ENCODE measurements at places on chromosomes 6 and 20.

- peak; percentile 35 for DNase-seq
These were observed 66.6 kb upstream of the CTNNBL1 start for GRCh38 chr20:37627060-37627766.

GRCh38 chr6:40302856-40303454 lies 284.2 kb downstream of the LRFN2 start:
- no peak for DNase-seq

DNA sequence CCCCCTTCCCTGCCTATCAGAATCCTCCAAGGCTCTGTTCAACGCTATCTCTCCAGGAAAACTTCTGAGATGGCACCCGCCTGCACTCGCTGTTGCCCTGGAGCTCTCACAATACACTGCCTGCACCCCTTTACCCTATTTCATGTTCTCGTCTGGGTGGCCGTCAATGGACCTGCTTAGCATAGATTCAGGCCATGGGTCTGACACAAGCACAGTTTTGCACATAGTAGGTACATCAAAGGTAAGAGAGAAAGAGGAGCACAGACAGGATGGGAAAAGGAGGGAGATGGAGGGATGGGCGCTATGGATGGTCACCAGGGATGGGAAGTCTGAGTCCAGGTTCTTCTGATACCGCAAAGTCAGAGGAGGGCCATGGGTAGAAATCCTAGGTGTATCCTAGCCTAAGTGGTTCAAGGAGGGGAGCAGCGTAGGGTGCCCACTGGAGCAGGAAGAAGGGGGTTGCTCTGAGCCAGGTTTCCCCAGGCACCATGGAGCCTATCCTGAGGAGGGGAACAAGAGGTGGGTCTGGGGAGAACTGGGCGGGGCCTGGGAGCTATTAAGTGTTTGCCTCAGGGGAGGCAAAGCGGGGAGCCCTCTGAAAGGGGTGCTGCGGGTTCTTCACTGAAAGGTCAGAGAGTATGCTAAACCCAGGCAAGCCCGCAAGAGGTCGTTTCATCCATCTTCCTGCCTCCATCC lies 89.3 kb downstream of the MRPL14 start:
- no peak for DNase-seq

- DNase-seq = peak; percentile 6
These were observed 65.4 kb upstream of the MAFB start for GRCh38 chr20:40754339-40754943.

GRCh38 chr6:11595903-11596302 lies 58.4 kb downstream of the TMEM170B start:
- no peak for DNase-seq

DNA sequence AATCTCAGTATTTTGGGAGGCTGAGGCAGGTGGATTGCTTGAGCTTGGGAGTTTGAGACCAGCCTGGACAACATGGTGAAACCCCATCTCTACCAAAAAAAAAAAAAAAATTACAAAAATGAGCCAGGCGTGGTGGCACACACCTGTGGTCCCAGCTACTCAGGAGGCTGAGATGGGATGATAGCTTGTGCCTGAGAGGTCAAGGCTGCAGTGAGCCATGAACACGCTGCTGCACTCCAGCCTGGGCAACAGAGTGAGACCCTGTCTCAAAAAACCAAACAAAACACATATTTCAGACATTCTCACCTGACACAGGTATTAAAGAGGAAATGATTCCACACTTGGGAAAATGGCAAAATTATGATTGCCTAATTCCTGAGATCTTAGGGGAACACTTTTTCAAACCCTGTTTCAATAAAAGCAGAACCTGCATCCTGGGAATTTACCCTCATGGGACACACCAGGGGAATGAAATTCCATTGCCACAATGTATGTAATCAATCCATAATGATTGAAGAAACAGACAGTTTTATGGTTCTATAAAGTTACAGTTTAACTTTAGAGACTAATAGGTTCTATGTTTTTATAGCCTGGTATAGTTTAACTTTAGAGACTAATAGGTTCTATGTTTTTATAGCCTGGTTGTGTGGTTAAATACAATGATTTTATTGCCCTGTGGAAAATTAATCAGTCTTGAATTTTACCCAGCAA lies 29.6 kb upstream of the DNAAF9 start:
- DNase-seq = no peak

All from AG10803 (cell line).